ENCODE measurements at places on chromosomes 5 and 9.

GRCh38 chr5:159735036-159735435 lies 181.2 kb upstream of the ADRA1B start:
- no peak for DNase-seq

- DNase-seq = no peak
Measured at GRCh38 chr5:99004960-99005359, 76.2 kb upstream of the CHD1 start.

GRCh38 chr5:10849278-10849677 lies 88.2 kb upstream of the DAP start:
- no peak for DNase-seq

DNA sequence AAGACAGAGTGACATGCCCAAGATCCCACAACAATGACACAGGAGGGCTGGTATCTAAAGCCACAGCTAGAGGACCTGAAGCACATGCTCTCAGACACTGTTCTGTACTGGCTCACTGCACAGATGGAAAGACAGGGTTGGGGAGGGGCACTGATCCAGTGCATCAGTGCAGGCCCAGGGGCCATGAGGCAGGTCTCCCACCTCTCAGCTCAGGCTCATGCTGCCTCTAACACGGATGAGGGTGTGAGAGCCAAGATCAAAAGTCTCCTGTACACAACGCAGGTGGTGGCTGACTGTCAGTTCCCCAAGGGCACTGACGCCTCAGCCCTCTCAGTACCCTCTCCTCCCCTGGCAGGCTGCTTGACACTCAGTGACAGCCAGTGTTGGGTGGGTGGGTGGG lies 10.9 kb downstream of the RAPGEF1 start:
- DNase-seq = no peak

DNA sequence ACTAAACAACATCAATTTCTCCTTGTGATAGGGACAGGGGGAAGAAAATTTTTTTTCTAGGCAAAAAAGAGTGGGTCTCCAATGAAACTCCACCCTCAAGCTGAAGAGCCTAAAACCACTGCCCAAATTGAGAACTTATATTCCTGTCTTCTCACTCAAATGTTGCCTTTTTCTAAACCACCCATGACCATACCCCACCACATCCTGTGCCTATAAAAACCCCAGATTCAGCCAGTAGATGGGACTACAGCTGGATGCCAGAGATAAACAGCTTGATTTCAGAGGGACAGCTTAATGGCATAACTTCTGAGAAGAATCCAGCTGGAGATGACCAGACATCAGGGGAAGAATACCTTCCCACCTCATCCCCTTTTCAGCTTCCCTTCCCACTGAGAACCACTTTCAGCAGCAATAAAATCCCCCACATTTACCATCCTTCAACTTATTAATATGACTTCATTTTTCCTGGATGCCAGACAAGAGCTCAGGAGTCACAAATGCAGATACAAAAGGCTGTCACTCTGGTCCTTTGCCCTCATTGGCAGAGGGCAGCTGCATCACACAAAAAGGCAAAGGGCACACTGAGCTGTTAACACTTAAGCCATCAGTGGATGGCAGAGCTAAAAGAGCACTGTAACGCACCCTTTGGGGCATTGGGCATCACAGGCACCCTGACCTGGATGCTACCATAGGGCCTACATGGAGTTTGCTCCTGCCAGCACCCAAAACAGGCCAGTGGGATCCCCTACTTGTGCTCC lies 972.5 kb upstream of the CTNND2 start:
- no peak for DNase-seq

- no peak for DNase-seq
Measured at GRCh38 chr5:132058646-132059042, 1.8 kb upstream of the IL3 start.

GRCh38 chr9:136140046-136140445 lies 21.4 kb upstream of the TMEM250 start:
- DNase-seq = no peak

Measured in GF-D8 (cell line).